ENCODE measurements at places on chromosomes 5 and 9.

GRCh38 chr5:94771742-94772141 is 153.3 kb downstream of the SLF1 start:
- no peak for DNase-seq

GRCh38 chr5:68306361-68307014 is 90.9 kb downstream of the PIK3R1 start:
- no peak for DNase-seq

GRCh38 chr5:147963436-147963835 is 57.1 kb upstream of the C5orf46 start:
- DNase-seq, result no peak

DNA sequence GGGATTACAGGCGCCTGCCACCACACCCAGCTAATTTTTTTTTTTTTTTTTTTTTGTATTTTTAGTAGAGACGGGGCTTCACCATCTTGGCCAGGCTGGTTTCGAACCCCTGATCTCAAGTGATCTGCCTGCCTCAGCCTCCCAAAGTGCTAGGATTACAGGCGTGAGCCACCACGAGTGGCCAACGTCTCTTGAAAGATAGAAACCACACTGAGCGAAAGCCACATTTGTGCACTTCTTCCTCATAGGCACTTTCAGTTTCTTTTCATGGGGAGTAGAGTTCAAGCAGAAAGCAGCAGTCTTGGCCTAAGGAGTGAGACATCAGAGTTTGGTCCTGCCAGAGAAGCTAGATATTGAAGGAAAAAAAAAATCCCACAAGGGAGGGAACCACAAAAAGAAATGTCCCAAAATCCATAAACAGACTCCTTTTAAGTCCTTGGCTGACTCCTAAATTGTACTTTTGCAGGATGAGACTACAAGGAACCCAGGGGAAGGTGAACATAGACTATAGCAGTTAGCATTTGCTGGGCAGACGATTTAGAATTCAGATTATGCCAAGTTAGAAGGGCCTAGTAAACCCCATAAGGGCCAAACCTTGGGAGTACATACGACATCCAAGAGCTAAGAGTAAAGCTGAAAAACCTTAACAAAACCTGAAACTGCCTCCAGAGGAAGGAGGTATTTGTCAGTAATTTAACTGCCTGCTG is 43.9 kb upstream of the GLIPR2 start:
- no peak for DNase-seq

GRCh38 chr5:120806202-120806601 is 342.1 kb downstream of the PRR16 start:
- no peak for DNase-seq

DNA sequence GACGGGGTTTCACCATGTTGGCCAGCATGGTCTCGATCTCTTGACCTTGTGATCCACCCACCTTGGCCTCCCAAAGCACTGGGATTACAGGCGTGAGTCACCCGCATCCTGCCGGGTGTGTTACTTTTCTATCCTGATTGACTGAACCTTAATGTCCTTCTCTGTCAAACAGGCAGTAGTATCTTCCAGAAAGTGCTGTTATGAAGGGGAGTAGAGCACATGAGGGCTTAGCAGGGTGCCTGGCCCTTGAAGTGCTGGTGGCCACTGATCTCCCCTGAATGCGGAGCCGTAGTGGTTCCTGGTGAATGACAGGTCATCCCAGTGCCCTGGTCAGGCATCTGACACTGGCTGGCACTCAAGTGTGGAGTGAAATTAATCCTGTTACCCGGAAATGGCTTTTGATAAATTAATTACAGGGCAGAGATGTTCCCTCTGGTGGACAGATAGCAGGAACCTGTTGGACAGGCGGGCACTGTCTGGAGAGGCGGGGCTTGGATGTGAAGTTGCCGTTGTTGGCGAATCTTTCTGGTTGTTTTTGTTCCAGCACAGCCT is 28.4 kb downstream of the PRRC2B start:
- no peak for DNase-seq

DNA sequence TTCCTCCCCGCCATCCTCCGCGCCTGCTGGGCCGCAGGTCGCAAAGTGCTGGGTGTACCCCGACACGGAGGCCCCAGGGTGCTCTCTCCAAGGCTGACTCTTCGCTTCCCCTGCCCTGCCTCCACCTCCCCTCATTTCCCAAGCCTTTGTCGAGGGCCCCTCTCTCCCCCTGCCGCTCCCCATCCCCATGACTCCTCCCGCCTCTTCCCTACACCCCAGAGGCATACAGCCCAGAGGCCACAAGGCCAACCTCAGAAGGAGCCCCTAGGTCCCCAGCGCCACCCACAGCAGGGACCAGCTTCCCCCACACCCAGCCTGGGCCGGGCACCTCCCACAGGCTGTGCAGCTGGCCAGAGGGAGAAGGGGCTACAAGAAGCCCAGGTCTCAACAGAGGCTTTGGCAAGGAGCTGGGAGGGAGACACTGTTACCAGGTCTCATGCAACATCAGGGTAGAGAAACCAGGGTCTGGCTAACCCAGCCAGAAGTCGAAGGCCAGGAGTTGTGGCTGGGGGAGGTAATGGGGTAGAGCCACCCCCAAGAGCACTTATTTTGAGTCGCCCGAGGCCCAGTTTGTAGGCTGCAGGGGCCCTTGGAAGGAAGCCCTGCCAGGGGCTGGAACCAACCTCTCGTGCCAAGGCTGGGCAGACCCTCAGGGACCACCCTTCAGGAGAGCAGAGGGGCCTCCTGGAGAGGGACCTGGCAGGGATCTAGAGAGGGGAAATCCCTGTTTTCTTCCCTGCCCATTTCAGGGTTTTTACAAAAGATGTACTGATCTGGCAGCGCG is 24.5 kb upstream of the SARDH start:
- DNase-seq, result no peak

DNA sequence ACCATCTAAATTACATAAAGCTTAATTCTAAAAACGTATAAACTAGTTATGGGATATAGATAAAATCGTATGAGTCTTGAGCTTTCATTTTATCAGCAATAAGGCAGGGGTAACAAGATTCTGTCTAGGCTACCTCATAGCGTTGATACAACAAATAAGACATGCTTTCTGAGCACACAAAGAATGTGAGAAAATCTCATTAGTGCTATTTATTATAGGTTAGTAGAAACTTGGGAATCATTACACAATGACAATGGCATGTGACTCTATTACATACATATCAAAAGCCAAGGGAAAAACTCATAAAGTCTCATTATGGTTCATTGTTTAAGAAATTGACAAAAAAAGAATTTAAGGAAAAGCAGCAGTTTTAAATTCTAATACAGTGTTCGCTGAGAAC is 448.6 kb downstream of the PLK2 start:
- no peak for DNase-seq

DNA sequence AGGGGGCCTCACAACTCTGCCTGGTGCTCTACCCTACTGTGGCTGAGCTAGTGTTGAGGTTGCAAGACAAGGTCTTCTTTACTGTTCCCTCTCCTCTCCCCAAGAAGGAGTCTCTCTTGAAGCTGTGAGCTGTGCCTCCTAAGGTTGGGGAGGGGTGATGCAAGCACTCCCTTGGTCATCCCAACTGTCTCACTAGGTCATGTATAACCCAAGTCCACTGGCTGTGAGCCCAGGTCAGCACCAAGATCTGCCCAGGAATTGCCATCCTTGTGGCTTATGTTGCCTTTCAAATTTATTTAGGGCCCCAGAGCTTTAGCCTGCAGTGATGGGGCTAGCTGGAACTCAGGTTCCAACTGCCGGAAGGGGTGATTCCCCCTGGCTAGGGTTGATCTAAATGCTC is 10.3 kb upstream of the YTHDC2 start:
- DNase-seq, result no peak

DNA sequence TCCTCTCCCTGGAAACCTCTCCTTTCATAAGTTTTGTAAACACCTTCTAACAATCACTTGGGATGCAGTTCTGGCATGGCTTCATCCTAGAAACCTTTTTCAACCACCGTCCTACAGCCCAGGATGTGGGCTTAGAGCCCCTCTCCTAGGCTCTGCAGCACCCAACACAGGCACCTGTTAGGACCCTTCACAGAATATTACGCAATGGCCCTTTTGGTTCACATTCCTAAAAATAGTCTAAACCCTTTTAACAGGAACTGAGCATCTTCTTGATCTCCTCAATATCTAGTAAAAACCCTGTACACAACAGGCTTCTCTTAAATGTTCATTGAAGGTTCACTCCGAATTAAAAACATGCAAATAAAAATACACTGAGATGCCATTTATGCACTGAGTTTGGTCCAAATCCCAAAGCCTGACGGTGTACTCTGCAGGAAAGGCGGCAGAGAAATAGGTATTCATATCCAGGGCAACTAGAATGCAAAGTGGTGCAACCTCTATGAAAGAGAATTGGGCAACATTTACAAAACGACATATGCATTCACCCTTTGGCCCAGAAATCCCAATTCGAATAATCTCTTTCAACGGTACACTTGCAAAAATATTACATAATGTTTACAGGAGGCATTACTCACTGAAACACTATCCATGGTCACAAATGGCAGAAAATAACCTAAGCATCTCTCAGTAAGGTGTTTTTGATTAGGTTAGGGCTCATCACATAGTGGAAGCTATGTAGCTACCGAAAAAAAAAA is 169.3 kb downstream of the SEMA5A start:
- DNase-seq, result no peak

DNA sequence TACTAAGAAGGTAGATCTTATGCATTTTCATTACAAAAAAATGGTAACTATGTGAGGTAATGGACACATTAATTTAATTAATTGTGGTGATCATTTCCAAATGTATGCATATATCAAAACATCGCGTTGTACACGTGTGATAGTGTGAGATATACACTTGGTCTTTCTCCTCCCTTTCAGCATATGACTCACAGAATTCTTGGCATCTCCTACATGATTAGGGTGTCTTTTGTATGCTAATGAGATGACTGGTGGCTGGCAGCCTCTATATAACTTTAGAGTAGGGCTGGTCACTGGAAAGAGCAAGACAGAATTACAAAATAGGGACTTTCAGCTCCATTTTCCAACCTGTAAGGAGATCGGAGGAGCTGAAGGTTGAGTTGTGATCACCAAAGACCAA is 1167.6 kb downstream of the CDH12 start:
- DNase-seq, result no peak

DNA sequence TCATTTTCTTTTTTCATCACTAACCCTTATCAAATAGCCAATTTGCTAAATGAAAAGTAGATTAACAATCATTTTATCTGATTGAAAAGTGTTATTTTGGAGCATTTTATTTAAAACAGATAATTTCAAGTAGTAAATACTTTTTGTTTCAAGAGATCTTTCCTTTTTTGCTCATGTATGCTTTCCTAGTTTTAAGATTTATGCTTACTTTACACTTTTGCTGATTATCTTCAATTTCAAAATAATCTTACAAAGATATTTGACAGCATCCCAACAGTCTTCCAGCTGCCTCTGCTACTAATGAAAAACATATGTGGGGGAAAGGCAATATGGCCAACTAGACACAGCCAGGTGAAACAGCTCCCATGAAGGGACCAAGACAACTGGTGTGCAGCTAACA is 1027.3 kb upstream of the CDH9 start:
- no peak for DNase-seq

DNA sequence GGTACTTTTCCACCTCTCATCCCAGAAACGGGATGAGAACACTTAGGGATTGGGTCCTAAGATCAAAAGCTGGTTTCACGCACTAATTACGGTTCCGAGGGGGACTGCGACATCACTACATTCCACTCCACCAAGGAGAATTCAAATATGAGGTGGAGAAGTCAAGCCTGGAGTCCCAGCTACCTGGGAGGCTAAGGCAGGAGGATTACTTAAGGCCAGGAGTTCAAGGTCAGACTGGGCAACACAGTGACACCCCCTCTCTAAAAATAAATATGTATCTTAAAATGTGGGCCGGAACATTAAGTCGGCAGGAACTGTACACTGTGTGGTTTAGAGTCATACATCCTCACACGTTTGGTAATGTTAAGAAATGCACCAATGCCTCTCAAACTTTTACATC is 1.6 kb downstream of the GOLGA2 start:
- no peak for DNase-seq

- DNase-seq, result no peak
Measured at GRCh38 chr5:51043745-51044144, 339.5 kb upstream of the ISL1 start.

DNA sequence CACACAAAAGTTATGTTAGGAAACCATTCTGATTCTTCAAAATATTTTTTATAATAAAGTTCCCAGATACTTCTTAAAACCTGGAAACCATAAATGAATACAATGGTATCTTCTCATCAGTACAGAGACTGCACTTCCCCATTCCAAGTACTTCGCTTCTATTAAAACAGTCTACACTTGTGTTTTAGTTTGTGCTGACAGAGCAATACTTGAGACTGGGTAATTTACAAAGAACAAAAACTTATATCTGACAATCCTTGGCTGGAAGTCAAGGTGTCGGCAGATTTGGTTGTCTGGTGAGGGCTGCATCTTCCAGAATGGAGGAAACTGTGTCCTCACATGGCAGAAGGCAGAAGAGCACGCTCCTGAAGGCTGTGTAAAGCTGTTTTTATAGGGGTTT is 70.1 kb downstream of the RFX3 start:
- DNase-seq, result no peak

DNA sequence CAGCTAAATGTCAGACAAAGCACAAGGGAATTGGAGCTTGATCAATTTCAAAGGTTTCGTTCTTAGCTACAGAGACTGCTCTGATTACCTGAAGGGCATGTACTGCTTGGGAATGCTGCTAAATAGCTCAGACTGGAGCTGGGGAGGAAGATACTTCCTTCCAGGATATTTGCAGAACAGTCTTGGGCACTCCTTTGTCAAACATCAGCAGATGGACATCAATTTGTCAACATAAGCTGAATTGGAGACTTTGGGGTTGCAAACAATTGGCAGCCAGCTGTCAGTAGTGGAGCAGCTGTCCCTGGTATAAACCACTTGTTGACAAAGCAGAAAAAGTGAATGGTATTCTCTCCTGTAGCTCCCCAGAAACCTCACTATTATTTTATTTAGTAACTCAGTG is 182.0 kb downstream of the CCDC192 start:
- no peak for DNase-seq

- no peak for DNase-seq
Measured at GRCh38 chr5:131019111-131019510, 145.9 kb downstream of the HINT1 start.

- no peak for DNase-seq
Measured at GRCh38 chr5:168661593-168662485, 82.7 kb upstream of the PANK3 start.

DNA sequence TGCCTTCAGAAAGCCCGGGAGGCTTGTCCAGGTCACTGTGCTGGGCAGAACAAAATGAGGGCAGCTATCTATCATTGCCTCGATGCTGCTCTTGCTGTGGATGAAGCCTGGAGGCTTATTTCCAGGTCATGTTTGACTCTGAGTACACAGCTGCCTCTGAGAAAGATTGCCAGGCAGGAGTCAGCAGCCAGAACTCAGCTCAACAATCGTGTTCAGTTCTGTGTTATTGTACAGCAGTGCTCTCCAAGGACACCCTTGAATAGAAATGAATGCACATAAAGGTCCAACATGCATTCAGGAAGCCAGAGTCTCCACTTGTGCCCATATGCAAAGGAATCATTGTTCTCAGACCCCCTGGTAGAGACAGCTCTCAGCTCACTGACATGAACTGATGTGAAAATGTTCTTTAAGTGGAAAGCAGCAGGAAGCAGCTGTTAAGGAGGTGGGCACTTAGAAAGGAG is 61.7 kb upstream of the ZFR start:
- DNase-seq, result no peak

All from effector CD8-positive, alpha-beta T cell (primary cell).